ENCODE measurements at places on chromosomes 5 and 9.

- no peak for DNase-seq
These were observed 13.4 kb downstream of the SLIT3 start for GRCh38 chr5:169287529-169287928.

DNA sequence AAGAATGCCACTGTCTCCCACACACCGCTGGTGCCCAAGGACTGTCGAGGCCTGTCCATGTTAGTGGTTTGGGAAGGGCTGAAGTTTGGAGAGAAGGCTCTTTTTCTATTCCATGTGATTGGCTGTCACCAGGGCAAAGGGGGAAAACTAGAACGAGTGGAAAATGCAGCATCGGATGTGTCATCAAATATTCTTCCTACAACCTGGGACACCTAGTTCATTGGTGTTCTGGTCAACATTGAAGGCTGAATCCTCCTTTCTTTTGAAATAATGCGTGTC lies 53.2 kb downstream of the PIK3R1 start:
- no peak for DNase-seq

DNA sequence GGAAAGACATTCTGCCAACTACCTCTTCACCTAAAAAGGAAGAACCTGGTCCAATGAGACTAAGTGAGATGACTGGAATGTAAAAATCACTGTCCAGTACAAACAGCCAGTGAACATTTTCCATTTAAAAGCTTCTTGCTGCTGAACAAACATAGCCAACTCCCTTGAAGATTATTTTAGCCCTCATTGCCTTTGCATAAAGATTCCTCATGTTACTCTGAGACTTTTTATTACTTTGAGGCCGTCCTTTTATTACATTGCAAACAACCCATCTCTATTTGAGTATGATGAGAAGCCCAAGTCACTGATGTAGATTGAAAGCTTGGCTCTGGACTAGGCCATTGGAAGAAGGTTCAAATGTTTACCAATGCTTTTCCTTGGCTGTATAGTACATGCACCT lies 649.8 kb downstream of the CETN3 start:
- DNase-seq = no peak

- no peak for DNase-seq
These were observed 27.8 kb downstream of the GARNL3 start for GRCh38 chr9:127292415-127292814.

DNA sequence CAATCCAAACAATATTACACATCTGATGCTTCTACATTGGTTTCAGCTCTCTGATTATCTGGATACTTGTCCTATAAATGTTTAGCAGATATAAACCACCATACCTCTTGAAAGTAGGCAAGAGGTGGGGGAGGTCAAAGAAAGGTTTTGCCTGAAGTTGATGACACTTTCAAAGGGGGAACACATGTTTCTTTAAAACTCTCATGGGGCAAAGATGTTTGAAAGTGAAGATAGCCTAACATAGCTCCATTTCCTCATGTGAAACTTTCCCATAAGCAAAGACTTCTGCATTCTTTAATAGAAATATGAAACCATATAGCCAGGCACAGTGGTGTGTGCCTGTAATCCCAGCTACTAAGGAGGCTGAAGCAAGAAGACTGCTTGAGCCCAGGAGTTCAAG lies 62.1 kb downstream of the CETN3 start:
- no peak for DNase-seq

GRCh38 chr5:179138568-179138925 lies 78.4 kb downstream of the ZNF354C start:
- no peak for DNase-seq

GRCh38 chr5:72394688-72395087 lies 74.5 kb downstream of the PTCD2 start:
- DNase-seq = no peak

- DNase-seq = no peak
These were observed 96.5 kb downstream of the JAKMIP2 start for GRCh38 chr5:147685993-147686392.

DNA sequence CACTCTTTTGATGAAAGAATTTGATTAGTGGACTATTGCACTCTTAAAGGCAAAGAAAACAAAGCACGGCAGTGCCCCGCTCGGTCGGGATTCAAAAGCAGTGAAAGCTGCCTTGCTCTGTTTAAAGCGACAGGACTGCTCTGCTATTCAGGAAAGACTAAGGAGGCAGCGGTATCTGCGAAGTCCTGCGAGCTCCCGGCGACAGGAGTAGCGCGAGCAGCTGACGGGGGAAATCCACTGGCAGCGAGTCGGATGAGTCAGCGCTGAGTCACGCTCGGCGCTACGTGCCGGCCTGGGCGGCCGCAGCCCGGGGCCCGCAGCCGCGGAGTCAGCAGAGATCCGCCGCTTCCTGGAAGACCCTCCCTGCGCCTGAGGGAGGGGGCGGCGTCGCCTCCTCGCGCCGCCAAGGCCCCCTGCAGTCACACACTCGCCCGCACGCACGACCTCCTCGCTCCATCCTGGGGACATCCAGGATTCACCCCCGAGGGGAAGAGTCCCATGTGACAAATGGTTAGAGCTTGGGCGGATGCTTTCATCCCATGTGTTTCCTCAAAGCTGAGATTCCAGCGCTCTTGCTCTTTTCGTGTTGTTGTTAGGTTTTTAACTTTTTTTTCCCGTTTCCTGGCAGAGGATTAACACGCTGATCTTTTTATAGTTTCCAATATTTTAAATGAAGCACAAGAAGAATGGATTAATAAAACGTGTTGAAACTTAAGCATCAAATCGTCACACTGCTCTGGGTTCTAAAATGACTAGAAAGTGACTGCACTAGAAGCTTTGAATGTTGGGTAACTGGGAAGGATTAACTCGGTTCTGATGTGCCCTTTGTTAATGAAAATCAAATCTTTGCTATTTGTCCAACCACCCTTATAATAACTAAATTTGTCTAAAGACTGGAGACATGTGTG lies 102.5 kb downstream of the ARRDC3 start:
- DNase-seq = no peak

GRCh38 chr9:23545728-23546127 lies 280.3 kb downstream of the ELAVL2 start:
- DNase-seq = no peak

- no peak for DNase-seq
These were observed 19.8 kb downstream of the RGMB start for GRCh38 chr5:98793223-98793622.

DNA sequence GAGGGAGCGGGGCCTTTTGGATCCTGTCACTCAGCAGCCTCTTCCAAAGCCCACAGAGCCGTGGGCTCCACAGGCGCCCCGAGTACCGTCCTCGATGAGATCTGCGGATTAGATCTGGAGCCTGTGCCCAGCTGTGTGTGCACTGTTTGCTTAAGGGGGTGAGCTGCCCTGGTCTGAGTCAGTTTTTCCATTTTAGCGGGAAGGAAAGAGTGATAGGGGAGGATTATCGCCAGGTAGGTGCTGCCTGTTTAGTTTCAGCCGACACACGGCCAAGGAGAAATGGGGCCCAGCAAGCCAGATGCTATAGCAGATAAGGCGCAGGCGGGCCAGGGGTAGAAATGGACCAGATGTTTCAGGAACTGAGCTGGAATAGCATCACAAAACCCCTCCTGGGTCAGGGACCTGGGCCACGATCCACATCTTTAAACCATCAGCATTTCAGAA lies 18.1 kb downstream of the COL5A1 start:
- DNase-seq = no peak

GRCh38 chr9:130382636-130383349 lies 62.0 kb upstream of the ASS1 start:
- DNase-seq = no peak

- no peak for DNase-seq
These were observed 67.1 kb downstream of the EPB41L4B start for GRCh38 chr9:109253637-109254284.

- no peak for DNase-seq
These were observed 185.3 kb upstream of the WWC1 start for GRCh38 chr5:168106008-168106761.

DNA sequence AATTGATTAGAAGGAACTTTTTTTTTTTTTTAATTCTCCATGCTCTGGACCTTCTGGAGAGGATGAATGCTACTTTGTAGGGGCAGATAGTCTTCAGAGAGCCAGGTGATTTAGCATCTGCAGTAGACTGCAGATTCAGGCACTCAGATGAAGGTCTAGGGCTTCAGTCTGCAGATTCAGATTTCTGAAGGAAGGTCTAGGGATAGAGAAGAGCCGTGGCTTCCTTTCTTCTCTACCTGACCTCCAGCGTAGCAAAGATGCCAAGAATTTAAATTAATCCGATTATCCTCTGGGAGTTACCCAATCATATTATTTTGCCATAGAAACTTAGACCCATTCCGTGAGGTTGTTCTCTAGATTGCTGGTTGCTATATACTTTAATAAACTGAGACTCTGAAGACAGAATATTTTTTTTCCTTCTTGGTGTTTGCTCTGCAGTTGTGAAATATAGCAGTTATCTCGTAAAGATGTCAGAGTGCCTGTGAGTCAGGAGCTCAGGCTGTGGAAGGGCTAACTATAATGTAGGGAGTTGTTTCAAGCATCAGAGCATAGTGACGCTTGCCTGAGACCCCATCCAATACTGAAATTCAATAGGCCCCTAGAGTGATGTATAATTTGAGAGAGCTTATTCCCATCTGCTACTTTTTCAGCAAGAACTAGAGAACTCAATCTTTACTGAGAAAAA lies 132.7 kb upstream of the SLC12A2 start:
- DNase-seq = no peak

Measured in thymus (tissue), 14 donors.